ENCODE measurements at places on chromosomes 1 and 21.

DNA sequence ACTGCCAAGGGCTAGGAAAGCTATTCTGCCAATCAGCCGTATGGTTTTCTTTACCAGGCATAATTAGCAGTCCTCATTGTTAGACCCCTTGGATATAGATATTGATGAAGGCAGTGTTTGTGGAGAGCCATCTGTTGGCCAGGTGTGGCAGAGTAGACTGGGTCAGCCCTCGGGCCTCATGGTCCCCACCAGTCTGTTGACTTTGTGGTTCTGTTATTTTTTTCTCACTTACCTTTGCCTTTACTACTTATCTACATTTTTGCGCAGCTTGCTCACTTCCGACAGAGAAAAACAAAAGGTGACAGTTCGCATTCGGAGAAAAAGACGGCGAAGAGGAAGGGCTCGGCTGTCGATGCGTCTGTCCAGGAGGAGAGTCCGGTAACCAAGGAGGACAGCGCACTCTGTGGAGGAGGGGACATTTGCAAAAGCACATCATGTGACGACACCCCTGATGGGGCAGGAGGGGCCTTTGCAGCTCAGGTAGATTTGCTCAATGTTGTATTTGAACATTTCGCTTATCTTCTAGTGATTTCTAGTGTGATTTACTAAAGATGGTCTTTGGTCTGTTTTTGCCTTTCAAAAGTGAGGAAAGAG lies 2.3 kb downstream of the PCNT start:
- DNase-seq: no peak

GRCh38 chr1:219837994-219838294 lies 90.4 kb downstream of the SLC30A10 start:
- DNase-seq: no peak

DNA sequence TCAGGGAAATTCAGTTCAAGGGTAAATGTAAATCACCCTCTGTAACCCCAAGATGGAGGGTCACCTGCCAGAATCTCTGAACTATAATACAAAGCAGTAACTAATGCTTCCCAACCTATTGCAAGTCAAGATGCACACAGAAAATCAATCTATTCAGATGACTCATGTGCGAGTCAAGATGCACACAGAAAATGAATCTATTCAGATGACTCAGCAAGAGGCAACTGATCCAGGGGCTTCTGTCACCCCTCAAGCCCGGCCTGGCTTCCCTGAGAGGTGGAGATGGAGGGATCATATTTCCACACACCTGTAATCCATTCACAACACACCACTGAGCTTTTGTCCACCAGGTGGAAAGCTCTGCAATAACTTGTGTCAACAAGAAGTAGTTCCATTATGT lies 17.4 kb upstream of the HIVEP3 start:
- no peak for DNase-seq

- DNase-seq: no peak
Observed at GRCh38 chr1:182337736-182338571, 53.6 kb downstream of the GLUL start.

DNA sequence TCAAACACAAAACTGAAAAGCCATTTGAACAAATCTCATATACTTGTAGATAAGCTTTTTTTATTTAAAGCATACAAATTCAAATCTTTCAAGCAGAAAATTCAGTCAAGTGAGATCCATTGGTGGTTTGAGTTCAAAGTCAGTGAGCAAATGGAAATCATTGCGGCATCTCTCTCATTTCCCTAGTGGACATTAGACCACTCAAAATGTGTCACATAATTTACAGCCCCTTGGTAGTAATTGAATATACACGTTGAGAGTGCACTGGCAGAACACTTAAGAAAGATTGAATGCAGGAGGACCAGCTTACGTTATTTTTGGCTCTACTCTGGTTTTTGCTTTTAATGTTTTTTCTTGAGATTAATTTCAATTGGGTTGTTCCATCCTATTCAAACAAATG lies 633.7 kb downstream of the USP25 start:
- DNase-seq: no peak

- DNase-seq: no peak
Observed at GRCh38 chr1:54557671-54558355, 9.8 kb downstream of the ACOT11 start.

- DNase-seq: no peak
Observed at GRCh38 chr1:153539395-153540093, 1.2 kb downstream of the S100A5 start.

- DNase-seq: no peak
Observed at GRCh38 chr21:29465546-29465945, 166.8 kb downstream of the BACH1 start.

- no peak for DNase-seq
Observed at GRCh38 chr1:66570196-66570595, 36.2 kb downstream of the SGIP1 start.

DNA sequence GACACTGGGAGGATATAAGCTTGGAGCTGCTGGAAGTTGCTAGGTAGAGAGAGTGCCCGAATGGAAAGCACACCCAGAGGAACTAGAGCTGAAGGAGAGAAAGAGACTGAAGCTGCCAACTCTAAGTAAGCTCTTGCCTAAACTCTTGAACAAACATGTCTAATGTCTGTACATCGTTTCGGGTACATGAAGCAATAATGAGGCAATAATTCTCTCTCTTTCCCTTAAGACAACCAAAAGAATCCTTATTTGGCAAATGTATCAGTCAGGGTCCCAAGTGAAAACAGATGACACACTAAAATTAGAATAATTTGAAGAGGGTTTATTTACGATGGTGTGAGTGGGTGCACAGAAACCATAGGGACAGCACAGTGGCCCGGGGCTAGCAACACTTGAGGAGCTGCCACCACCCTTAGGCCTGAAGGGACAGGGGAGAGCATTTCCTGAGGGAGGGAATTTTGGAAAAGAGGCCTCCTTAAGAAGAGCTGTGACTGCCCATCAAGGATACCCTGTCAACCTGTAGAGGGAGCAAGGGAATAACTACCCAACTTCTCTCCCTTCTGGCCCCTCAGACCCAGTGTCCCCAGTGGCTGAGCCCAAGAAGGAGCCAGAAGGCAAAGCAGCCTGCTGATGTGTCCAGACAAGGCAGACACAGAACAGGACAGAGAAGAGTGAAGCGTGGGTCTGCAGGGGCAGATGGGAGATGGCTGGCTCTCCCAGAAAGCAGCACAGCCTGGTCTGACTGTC lies 36.1 kb upstream of the KHDRBS1 start:
- DNase-seq: no peak

DNA sequence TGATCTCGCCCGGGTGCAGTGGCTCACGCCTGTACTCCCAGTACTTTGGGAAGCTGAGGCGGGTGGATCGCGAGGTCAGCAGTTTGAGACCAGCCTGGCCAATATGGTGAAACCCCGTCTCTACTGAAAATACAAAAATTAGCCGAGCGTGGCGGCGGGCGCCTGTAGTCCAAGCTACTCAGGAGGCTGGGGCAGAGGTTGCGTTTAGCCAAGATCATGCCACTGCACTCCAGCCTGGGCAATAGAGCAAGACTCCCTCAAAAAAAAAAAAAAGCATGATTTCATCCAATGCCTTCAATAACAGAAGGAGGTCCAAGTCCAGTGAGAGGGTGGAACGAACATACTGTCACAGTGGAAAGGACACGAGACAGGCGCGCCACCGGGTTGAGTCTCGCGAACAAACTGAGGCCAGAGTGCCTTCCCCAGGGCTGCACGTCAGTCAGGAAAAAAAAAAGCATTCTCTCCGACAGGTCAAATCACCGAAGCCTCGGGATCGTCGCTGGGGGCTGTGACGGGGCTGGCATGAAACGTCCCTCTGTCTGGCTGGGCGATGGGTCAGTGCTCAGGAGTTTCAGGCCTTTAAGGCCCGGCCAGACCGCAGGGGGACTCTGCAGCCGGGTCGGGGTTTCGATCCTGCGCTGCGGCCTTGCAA lies 8.4 kb upstream of the CROCC start:
- DNase-seq: no peak
